Hematopoietic multipotent progenitor cell treated with erythropoietin and hydrocortisone succinate and interleukin-3 and kit ligand, for 6 days (in vitro differentiated cells): ENCODE measurements at places on chromosomes 11 and 22.

GRCh38 chr11:19598456-19598855 is 114.2 kb upstream of the NAV2 start:
- DNase-seq: no peak

- DNase-seq: peak; percentile 66
Measured at GRCh38 chr11:134244593-134244992, 8.6 kb downstream of the THYN1 start.

DNA sequence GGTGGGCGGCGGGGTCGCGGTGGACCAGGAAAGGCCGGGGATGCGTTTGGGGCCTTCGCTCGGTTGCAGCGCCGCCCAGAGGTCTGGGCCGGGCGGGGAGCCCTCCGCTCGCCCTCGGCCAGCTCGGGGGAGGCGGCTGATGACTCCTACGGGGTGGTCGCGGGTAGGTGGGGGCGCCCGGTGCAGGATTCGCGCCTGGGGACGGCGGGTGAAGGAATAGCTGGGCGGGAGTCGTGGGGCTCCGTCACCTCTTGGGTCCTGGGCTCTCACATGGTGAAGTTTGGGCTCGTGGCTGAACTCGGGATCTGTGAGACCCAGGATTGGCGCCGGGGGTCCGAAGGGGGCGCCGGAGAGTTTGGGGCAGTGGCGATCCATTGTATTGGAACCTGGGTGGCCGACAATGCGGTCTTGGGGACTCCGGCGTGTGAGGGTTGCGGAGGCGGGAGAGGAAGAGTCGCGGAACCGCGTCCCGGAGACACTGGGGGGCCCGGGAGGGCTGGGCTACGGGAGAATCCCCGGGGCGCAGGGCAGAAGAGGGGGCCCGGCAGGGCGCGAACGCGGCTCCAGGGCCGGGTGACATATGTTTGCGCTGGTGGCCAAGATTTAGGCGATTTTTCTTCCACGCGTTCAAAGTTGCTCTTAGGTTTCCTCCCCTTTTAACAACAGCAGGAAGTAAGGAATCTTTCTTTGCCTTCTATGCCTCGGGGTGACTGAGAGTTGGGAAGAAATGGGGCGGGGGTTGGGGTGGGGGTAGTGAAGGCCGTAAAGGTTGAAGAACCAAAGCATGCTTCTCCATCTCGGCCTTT is 935 bp downstream of the QSER1 start:
- DNase-seq: peak; percentile 66

DNA sequence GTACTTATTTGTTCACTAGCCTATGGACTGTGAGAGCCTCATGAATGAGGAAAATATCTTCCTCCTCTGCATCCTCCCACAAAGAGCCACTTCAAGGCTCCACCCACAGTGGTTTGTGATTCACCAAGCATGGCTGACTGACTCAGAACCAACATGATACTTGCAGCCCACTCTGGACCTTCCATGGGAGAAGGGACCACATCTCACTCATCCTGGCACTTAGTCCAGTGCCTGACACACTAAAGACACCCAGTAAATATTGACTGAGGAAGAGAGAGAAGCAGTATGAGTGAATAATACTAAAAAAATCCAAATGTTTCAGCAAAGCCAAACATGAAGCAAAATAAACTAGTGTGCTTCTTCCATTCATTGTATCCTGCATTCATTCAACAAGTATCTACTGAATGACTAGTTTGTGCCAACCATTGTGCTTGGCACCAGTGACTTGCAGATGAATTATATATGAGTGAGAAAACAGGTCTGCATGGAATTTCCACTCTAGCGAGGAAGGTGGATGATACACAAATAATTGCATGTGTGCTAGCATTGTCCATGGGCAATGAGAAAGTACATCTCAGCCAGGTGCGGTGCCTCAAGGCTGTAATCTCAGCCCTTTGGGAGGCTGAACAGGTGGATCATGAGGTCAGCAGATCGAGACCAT is 54.9 kb upstream of the BLID start:
- no peak for DNase-seq

- DNase-seq: no peak
Measured at GRCh38 chr11:110453684-110454354, 24.1 kb downstream of the FDX1 start.

- no peak for DNase-seq
Measured at GRCh38 chr11:118612378-118612777, 5.0 kb downstream of the PHLDB1 start.

DNA sequence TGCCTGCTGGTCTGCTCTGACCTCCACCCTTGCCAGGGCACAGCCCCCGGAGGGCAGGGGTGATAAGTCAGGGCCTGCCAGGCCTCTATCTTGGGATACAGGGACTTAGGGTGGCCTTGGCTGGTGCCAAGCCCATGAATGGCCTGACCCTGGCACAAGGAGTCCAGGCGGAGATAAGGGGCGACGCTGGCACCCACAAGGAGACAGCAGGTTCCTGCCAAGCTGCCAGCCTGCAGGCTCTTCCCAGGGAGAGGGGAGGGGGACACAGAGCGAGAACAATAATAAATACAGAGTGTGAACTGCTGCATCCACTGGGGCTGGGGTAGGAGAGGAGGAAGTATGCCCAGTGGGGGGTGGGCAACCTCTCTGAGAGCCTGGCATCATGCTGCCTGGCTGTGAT is 978 bp downstream of the CSDC2 start:
- no peak for DNase-seq

- no peak for DNase-seq
Measured at GRCh38 chr22:26124991-26125725, 44.1 kb upstream of the SEZ6L start.

GRCh38 chr11:24734742-24735237 is 237.9 kb downstream of the LUZP2 start:
- no peak for DNase-seq

DNA sequence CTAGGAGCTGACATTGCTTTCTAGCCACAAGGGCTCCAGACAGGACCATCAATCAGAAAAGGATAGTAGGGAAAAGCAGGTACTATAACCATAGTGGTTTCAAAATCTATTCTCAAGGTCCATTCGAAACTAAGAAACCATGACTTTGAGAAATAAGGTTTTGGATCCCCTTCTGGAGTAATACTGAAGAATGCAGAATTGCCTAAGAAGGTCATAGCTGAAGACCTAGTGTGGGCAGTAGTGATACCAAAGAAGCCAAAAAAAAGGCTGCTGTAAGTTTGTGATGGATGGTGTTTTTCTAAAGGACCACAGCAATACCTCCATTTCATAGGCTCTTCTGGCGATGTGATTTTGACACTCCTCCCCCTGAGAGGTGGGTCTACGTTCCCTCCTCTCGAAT is 163.1 kb downstream of the MAML2 start:
- no peak for DNase-seq

GRCh38 chr22:22156716-22157347 is 87.8 kb upstream of the VPREB1 start:
- DNase-seq: peak; percentile 91

GRCh38 chr11:115201111-115201792 is 303.0 kb downstream of the CADM1 start:
- no peak for DNase-seq

DNA sequence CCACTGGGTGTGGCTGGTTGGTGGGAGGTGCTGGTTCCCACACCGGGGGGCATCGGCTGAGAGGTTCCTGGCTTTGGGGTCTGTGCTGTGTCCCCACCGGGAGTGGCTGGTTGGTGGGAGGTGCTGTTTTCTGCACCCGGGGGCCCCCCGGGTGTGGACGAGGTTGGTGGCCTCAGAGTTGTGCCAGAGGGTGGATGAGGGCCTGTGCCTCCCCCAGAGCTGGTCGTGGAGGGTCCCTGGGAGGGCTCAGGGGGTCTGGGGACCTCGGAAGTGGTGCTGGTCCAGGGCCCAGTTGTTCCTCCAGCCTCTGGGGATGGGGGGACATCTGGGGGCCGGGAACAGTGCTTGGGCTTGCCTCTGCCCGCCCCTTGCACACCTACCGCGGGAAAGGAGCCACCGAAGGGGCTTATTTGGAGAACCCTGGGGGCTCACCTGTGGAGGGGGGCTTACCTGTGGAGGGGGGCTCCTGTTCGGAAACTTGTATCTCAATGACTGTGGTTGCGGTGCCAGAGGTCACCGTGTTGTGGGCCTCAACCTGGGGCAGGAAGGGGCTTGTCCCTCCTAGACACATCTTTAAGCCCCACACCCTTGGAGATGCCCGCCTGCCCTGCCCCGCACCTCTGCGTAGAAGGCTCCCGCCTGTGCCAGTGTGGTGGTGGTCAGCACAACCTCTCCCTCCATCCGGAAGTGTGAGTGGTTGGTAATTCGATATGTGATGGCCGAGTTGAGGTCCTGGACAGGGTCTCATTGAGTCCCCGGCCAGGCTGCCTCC is 3.3 kb upstream of the IRF7 start:
- no peak for DNase-seq

GRCh38 chr11:117199053-117199915 is at the start of gene TAGLN:
TSS of gene TAGLN (plus strand) at chr11:117199370. CDS start at chr11:117203014, 3,644 bp downstream.
- no peak for DNase-seq

DNA sequence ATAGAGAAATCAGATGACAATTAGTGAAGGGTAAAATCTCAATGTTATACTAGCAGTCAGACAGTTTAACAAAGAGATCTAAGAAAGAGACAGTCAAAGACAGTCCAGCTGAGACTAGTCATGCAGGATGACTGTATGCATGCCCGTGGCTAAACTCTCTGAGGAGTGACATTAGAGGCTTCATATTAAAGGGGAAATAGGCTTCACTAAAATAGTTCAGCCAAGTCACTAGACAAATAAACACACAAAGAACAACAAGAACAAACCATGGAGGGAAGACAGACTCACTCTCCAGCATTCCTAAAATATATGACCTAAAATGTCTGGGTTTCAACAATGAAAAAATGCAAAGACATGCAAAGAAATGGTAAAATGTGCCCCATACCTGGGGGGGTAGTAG is 18.6 kb upstream of the APLNR start:
- no peak for DNase-seq

DNA sequence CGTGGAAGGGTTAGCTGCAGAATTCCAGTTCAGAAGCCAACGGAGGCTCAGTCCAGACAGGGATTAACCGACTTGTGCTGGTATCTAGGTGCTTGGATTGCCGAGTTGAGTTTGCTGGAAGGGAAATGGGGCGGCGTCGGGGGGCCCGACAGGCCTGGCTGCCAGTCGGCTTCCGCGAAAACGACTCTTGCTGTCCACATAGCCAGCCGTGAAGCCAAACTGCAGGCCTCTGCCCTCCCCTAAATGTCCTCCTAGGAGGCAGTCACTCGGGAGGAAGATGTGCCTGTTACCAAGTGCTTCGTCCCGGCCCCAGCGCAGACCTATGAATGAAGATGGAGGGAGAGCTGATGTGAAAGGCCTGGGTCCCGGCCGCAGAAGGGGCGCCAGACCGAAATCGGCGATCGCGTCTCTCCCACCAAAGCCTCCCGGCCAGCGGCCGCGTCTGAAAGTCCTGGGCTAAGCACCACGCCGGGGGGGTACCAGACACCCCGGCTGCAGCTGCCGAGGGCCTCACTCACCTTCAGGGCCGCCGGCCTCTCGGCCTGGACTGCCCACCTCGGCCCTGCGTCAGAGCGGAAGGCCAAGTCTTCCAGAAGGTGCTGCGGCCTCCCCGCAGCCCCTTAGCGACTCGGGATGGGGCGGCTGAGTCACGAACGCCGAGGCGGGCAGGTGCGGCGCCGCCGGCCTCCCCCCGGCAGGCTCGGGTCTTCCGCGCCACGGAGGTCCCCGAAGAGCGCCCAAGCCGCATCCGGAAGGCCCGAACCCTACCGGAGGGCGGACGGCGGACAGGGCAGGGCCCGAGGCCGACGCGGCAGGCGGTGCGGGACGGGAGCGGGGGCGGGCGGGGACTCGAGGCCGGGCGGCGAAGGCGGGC is 7.5 kb downstream of the DPAGT1 start:
- DNase-seq: peak; percentile 69
